Activated CD4-positive, alpha-beta T cell treated with anti-CD3 and anti-CD28 coated beads, Interleukin-2, amount 50 U/mL, for 24 hours (primary cell): ENCODE measurements at places on chromosomes 11 and 22.

DNA sequence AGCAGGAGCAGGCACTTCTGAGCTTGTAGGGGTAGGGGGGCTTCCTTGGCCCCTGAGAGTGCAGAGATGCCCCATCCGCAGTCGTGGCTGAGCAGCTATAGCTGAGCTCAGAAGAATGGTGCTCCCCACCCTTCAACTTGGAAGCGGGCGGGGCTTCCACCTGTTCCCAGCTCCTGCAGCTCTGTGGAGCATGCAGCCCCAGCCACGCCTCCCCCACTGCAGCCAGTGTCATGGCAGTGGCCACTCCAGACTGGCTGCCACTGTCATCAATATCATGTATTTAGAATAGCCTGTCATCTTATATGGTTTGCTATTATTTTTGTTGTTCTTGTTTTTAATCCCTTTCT lies 213.1 kb downstream of the LRRC4C start:
- no peak for DNase-seq

GRCh38 chr11:48064306-48064705 lies 83.9 kb downstream of the PTPRJ start:
- DNase-seq = no peak

GRCh38 chr11:78906566-78906965 lies 331.9 kb upstream of the NARS2 start:
- no peak for DNase-seq

- no peak for DNase-seq
Observed at GRCh38 chr11:70725278-70725677, 326.9 kb downstream of the CTTN start.

- DNase-seq = no peak
Observed at GRCh38 chr11:115215694-115216617, 288.3 kb downstream of the CADM1 start.

DNA sequence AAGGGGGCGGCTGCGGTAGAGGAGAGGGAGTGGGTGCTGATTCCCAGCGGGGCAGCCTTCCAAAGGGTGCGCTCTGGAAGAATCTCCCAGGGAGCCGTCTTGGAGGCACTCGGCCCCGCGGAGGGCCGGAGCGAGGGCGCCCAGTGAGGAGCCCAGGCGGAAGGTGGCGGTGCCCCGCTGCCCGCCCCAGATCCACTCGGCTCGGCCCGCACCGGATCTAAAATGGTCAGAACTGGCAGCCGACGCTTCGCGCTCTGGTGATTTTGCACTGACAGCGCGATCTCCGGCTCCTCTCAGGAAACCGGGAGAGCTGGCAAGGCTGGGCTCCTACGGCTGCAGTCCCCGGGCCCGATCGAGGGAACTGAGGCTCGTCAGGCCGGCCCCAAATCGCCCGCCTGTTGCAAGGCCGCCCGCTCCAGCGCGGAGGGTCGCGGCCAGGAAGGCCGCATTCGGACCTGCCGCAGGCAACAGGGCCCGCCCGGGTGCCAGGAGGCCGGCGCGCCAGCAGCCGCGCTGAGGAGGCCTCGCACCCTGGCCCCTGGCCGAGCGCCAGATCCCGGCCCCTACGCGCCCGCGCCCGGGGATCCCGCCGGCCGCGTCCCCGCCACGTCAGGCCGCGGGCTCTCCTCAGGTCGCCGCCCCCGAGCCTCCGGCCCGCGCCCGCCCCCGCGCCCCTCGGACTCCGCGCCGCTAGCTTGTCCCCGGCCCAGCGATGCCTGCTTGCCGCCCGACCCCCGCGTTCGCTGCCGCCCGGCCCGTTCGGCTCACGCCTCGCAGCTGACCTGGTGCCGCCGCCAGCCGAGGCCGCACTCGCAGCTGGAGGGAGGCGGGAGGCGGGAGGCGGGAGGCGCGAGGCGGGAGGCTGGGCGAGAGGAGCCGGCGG lies at the start of gene KLHL22:
TSS of gene KLHL22 (minus strand) at position 818 of the 883 bp plus-strand sequence. CDS start 6,584 bp downstream, outside the sequence.
- no peak for DNase-seq
